ENCODE measurements at places on chromosomes 6 and 20.

DNA sequence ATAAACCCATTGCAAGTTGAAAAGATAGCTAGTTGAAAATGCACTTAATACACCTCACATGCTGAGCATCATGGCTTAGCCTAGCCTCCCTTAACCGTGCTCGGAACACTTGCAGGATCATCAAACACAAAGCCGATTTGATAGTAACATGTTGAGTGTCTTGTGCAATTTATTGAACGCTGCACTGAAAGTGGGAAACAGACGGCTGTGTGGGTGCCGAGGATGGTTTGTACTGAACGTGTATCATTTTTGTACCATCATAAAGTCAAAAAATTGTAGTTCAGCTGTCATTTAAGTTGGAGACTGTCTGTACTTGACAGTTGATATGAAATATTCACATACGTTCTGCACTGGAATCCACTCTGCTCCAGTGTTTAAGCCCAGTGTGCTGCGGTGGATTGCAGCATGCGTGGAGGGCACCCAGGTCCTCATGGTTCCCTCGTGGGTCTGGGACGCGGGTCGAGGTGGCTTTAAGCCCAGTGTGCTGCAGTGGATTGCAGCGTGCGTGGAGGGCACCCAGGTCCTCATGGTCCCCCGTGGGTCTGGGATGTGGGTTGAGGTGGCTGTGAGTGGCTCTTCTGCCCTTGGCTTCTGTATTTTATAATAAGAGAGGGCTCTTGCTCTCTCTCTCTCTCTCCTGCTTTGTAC lies 77.0 kb downstream of the CDH4 start:
- DNase-seq: no peak

- no peak for DNase-seq
Measured at GRCh38 chr6:34346175-34347119, 46.0 kb downstream of the NUDT3 start.

- no peak for DNase-seq
Measured at GRCh38 chr20:18279242-18279641, 9.1 kb upstream of the ZNF133 start.

GRCh38 chr6:104574135-104574750 lies 285.5 kb downstream of the HACE1 start:
- no peak for DNase-seq

GRCh38 chr6:18160911-18161310 lies 5.7 kb downstream of the KDM1B start:
- DNase-seq: no peak

DNA sequence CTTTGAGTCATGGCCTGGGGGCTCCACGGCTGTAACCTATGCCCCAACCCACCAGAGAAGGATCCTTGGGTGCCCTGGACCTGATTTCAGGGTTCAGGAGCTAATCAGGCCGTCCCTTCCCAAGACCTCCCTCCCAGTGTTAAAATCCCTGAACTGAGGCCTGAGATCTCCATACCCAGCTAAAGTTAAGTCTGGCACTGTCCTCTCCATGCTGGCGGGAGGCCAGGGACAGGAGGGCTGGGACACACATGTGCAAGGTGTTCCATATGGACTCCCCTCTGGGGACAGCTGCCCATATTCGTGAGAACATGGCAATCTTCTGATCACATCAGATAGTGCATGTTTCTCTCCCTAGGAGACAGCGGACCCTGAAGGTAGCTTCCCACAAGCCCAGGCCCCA lies 11.5 kb upstream of the TREML4 start:
- no peak for DNase-seq

- DNase-seq: no peak
Measured at GRCh38 chr20:51542571-51543421, at the start of gene NFATC2. NFATC2 (minus strand) TSS chr20:51542719; CDS start chr20:51542499, 220 bp downstream.

- no peak for DNase-seq
Measured at GRCh38 chr6:39057251-39058155, 8.9 kb downstream of the GLP1R start.

DNA sequence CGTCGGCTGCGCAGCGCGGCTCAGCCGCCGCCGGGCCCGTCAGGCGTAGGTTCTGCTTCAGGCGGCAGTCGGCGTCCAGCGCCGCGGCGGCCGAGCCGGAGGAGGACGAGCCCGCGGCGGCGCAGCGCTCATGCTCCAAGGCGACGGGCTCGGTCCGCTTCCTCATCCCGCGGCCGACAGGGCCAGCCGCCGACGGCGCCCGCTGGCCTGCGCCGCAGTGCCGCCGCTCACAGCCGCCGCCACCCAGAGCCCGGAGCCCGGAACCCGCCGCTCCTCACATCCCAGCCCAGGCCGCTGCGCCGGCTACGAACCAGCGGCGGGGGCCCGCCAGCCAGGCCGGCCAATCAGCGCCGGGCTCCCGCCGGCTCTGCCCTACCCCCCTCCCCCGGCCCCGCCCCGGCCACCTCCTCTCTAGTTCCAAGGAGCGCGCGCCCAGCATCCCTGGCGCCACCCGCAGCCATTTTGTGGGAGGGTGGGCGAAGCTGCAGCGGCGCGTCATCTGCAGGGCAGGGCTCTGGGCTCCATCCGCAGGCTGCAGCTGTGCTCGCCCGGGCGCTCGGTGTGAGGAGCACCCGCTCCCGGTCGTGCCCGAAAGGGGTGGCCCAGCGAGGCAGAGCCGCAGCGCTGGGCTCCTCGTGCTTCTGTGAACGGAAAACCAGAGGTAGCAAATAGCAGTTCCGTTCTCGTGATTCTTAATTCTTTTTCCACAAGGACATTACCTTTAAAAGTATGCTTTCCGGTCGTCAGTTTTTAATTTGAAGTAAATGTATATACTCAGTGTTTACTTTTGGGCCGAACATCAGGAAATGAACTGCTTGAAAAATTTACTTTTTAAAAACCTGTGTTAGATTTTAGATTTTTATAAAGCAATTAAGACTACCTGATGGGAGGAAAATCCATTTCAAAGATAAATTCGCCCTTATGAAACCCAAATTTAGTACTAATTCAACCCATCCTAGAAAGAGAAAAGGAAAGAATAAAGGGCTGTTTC lies at the start of gene ABHD12:
TSS of gene ABHD12 (minus strand) at position 298 of the 991 bp plus-strand sequence. CDS start at position 166, 132 bp downstream.
- DNase-seq: peak; percentile 93

DNA sequence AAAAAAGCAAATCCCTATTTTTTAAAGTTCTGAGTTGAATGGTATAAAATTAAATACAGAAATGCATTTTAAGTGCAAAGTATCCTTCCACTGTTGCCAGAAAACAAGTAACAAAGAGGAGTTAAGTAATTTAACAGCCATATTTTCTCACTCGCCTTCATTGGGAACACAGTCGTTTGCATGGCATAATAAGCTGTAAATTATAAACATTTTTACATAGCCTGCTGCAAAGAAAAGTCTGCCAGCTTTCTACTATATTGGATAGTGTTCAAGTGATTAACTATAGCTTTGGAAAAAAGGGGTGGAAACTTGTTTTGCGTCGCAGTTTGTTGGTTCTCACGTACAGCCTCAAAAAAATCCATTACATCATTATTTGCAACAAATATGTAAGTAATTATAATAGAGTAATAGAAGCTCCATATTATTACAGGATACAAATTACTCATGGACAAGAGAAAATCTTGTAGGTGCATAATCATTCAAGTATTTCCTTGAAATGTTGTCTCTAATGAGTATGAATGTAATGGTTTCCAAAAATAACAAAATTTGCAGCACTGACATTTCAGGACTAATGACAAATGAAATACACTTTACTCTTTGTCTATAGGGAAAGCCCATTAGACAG lies 139.3 kb downstream of the PDSS2 start:
- DNase-seq: no peak

- peak; percentile 77 for DNase-seq
Measured at GRCh38 chr6:26249957-26250697, 114.9 kb upstream of the BTN3A2 start.

DNA sequence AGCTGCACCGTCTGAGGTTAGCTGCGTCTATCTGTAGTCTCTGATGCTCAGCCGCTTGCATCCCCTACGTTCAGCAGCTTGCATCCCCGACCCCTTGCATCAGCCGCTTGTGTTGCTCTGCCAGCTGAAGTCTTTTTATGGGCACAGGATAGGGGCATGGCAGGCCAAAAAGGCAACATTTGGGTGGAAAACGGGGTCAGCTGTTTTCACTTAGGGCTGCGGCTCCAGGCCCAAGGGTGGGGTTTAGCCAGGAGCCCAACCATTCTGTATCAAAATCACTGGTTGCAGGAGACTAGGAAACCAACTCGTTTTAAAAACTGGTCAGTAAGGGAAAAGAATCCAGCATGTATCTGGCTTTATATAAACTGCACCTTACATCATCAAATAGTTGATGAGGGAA lies 49.9 kb downstream of the FAM50B start:
- DNase-seq: no peak

DNA sequence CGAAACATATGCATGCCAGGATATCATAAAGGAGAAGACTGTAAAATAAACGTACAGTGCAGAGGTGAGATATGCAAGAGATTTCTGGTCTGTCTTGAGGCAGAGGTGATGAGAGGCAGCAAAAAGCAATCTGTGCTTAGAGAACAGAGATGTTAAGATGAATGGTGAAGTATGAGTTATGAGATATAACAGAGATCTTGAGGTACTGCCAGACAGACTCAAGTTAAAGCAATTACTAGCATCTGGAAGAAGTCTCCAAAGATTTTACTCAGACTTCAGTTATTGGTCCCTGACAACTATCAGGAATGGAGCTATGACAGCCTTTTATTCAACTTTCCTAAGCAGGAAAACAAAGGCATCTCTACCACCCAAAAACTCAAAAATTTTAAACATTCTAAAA lies 122.8 kb upstream of the DST start:
- no peak for DNase-seq

GRCh38 chr6:25431306-25431974 lies 152.3 kb downstream of the CARMIL1 start:
- DNase-seq: no peak

All from breast epithelium (tissue), 4 donors.